ENCODE measurements at places on chromosomes 7 and 10. TPM values are rescaled to one million over a fixed set of nuclear protein-coding genes. Genes with fewer than 3 reads are reported as not detected.

Gene R3HCC1L
- 15.1 TPM for total RNA-seq

Gene COL26A1
- 0.21 TPM for total RNA-seq

Gene STEAP1B
- total RNA-seq = 9.4 TPM

Gene RBM48
- total RNA-seq = 10.0 TPM

DNA sequence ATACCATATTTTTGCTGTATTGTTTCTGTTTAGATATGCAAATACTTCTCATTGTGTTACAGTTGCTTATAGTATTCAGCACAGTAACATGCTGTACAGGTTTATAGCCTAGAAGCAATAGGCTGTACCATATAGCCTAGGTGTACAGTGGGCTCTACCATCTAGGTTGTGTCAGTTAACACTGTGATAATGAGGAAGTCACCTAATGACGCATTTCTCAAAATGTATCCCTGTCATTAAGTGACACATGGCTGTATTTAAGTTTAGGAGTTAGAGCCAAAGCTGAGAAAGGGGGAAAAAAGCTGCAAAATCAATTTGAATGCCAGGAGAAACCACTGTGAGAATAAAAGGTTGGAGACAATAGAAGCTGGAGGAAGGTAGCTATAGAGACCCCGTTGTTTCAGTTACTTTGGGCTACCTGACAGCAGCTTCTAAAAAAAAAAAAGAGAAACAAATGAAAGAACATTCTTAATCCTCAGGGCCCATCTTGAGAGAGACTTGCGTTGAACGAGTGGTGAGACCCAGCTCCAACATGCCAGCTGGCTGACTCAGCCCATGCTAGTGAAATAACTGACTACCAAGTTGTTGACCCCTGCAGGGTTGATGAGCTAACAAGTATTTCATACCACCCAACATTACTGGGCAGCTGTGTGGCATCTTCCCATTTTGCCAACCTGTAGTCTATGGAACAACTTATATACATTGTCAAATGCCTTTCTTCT lies 8.7 kb downstream of the STARD3NL start:
- no peak overlapping the region for H3K4me3 ChIP-seq
- H3K27ac ChIP-seq = no peak overlapping the region
- H3K36me3 ChIP-seq = no peaks in the 10 kb centered on the region
- DNase-seq = no peak
- H3K4me1 ChIP-seq = no peaks in the 10 kb centered on the region

GRCh38 chr7:291373-292092 lies 1.6 kb downstream of the FOXL3 start:
- H3K27me3 ChIP-seq = peaks cover 3% of the 10 kb centered on the region
- H3K36me3 ChIP-seq = no peaks in the 10 kb centered on the region
- H3K4me3 ChIP-seq = no peak overlapping the region
- H3K27ac ChIP-seq = no peak overlapping the region
- H3K4me1 ChIP-seq = no peaks in the 10 kb centered on the region

DNA sequence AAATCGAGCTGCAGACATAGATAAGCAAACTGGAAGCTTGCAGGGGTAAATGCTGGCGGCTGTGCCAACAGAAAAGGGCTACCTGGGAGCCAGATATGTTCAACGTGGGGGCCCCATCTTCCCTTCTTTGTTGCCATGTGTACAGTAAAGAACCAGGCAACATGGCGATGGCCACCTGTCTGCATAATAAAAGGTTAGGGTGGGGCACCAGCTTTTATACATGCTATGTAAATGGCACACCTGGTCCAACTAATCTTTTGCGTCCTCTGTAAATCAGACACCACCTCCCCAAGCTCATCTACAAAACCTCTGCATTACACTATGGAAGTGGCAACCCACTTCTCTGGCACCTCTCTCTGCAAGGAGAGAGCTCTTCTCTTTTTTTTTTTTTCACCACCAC lies 13.9 kb downstream of the BUD31 start:
- no peak overlapping the region for H3K4me3 ChIP-seq
- no peak overlapping the region for H3K27ac ChIP-seq
- no peaks in the 10 kb centered on the region for H3K27me3 ChIP-seq
- no peaks in the 10 kb centered on the region for H3K4me1 ChIP-seq

DNA sequence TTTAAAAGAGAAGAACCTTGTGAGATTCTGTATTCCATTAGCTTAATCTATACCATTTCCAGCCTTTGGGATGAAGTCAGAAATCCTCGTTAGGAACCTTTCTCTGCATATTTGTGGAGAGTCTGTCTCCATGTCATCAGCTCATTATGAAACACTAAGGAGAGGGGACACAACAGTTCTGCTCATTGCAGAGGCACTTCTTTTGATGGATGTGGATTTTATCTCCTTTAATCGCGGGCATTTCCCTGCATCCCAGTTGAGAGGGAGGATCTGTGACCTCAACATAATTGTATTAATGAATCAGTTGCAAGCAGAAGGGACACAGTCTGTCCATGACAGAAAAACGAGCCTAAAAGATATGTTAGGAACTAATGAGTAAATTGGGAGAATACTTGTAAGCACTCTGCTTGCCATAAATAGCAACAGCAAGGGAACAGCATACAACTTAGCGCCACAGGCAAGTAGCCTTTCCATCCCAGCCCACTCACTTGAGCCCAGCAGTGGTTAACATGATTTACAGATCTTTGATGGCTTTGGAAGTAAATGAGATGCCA lies 37.9 kb downstream of the SORCS1 start:
- H3K27me3 ChIP-seq = no peaks in the 10 kb centered on the region
- no peak overlapping the region for H3K27ac ChIP-seq
- DNase-seq = no peak
- no peaks in the 10 kb centered on the region for H3K4me1 ChIP-seq
- no peak overlapping the region for H3K4me3 ChIP-seq

DNA sequence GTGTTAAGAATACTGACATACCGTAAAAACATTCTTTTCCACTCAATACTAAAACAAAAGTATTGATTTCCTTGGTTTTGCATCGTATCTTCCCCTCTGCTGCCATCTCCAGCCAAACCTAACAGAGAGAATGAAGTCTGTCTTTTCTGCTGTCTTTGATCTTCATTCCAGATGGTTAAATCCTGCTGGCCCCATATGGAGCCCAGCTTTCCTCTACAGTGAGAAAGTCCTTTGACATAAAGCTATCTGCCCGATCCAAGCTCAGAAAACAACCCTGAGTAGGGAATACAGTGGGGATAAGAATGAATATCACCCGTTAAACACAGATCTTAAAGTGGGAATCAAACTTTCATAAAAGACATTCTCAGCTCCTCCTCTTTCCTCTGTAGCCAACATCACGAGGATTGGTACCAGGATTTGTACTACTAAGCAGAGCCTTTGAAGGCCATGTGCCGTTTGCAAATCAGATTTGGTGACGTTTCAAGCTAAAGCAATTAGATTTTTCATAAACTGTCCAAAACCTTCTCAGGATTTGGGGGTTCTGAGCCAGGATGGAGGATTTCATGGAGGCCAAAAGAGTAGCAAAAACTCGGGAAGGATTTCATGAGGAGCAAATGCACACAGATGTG lies 30.8 kb upstream of the GPAM start:
- H3K4me1 ChIP-seq = no peaks in the 10 kb centered on the region
- no peak for DNase-seq
- H3K27me3 ChIP-seq = no peaks in the 10 kb centered on the region
- no peak overlapping the region for H3K4me3 ChIP-seq
- no peaks in the 10 kb centered on the region for H3K36me3 ChIP-seq

DNA sequence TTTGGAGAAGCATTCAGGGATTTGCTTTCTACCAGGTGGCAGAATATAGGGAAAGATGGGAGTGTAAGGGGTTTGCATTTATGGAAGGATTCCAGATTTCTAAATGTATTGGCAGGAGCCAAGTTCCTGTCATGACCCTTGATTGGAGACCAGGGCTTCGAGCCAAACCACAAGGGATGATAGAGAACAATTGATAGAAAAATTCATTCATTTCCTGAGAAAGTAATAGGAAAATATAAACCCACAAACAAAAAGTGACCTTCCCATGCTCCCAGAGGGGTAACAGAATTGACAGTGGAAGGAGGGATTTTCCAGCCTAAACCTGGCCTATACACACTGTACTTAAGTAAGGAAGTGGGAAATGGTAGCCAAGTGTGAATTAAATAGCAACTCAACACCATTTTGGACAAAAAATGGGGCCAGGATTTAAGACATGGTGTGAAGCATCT lies 22.4 kb upstream of the IFIT2 start:
- H3K36me3 ChIP-seq = no peaks in the 10 kb centered on the region
- H3K4me1 ChIP-seq = no peaks in the 10 kb centered on the region
- H3K27ac ChIP-seq = peak overlapping the region; percentile 98
- DNase-seq = no peak
- no peak overlapping the region for H3K4me3 ChIP-seq

DNA sequence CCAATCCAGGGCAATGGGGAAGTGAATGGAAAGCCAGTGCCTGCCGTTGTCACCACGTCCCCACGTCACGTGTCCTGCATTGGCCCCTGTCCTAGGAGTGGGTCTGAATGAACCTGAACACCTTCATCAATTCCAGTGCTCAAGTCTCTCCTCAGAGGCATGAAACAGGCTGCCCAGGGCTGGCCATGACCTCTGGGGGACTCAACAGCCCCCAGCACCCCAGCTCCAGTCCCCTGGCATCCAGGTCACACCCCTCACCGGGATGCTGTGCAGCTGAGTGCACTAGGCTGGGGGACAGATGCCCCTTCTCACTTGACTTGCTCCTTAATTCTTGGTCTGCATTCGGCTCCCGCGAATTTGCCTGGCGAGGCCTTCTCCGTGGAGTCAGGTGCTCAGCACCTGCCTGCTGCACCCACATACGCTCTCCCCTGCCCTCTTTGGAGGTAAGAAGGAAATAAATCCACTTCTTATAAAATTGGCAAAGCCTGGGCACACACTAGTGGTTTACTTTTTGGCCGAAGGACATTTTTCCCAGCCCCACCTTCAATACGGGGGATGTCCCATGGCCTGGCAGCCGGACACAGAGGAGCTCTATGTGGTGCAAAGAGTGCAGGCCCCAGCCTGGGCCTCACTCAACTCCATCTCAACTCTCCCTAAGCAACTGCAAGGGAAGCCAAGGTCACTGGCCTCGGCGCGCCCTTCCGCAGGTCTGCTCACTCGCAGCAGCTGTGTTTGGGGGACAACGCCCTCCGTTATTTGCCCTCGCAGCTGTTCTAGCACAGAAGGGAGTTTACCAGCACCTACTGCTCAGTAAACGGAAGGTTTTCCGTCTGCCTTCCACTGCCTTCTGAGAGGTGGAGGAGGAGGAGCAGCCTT lies 77.6 kb upstream of the SHH start:
- no peaks in the 10 kb centered on the region for H3K36me3 ChIP-seq
- H3K27me3 ChIP-seq = no peaks in the 10 kb centered on the region
- H3K27ac ChIP-seq = no peak overlapping the region
- H3K4me3 ChIP-seq = no peak overlapping the region

- H3K4me3 ChIP-seq = no peak overlapping the region
- no peak overlapping the region for H3K27ac ChIP-seq
- H3K27me3 ChIP-seq = no peaks in the 10 kb centered on the region
- DNase-seq = no peak
- no peaks in the 10 kb centered on the region for H3K4me1 ChIP-seq
These were observed 218.6 kb downstream of the ZNF33B start for GRCh38 chr10:42419789-42420188.

DNA sequence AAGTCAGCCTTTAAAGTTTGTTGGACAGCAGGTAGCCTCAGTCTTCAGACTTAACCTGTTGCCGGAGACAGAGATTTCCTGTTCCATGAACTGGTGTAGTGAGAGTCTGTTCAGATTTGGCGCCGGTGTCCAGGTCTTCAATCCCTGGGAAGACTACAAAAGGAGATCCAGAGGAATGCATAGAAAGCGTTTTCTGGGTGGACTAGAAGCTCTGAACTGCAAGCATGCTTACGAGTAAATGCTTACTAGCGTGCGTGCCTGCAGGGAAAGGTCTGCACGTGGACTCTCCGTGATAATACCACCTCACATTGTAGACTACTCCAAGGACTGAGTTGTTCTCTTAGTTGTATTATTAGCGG lies 878 bp downstream of the GLRX3 start:
- no peak overlapping the region for H3K27ac ChIP-seq
- H3K27me3 ChIP-seq = no peaks in the 10 kb centered on the region
- H3K36me3 ChIP-seq = peaks cover under 1% of the 10 kb centered on the region
- H3K4me1 ChIP-seq = peaks cover 32% of the 10 kb centered on the region
- DNase-seq = no peak

DNA sequence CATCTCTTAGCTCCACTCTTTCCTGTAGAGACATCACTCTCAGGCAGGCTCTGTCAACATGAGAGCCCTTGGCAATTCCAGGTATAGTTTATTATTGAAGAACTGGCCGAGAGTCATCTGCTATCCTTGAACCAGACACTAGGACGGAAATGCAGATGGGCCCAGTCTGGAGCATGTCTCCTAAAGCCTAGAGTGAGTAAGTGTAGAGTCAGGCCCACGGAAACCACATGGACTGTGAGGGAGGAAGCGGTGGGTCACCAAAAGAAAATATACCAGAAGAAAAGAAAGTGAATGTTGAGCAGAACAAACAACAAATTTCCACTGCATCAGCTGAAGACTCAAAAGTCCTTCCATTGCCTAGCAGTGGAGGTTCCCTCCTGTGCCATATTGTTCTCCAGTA lies 15.7 kb upstream of the RELN start:
- H3K4me3 ChIP-seq = no peak overlapping the region
- no peaks in the 10 kb centered on the region for H3K4me1 ChIP-seq
- DNase-seq = no peak
- no peak overlapping the region for H3K27ac ChIP-seq
- H3K36me3 ChIP-seq = no peaks in the 10 kb centered on the region
- no peaks in the 10 kb centered on the region for H3K27me3 ChIP-seq

DNA sequence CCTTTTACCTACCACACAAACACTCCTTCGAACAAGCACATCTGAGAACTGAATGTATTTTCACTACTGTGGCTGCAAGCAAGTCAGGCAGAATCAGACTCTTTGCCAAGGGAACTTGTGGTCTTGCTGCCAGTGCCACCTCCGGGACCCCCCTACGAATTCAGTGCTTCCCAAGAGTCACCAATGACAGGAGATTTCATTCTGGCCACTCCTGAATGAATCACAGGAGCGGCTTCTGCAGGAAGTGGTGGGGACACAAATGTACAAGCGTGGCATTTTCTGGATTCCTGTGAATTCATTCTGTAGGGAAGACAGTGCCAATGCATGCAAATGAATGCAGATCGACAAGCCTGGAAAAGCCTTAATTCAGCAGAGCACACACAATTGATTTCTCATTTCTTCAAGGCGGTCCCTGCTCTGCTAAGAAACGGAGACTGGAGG lies 161.2 kb downstream of the CAMK1D start:
- no peak overlapping the region for H3K27ac ChIP-seq
- H3K4me3 ChIP-seq = no peak overlapping the region
- H3K27me3 ChIP-seq = no peaks in the 10 kb centered on the region
- H3K4me1 ChIP-seq = no peaks in the 10 kb centered on the region
- no peak for DNase-seq
- H3K36me3 ChIP-seq = no peaks in the 10 kb centered on the region

- no peaks in the 10 kb centered on the region for H3K27me3 ChIP-seq
- H3K4me1 ChIP-seq = peaks cover 13% of the 10 kb centered on the region
- DNase-seq = no peak
- H3K36me3 ChIP-seq = no peaks in the 10 kb centered on the region
These were observed 259.9 kb downstream of the ZEB1 start for GRCh38 chr10:31578951-31579350.

GRCh38 chr10:24866604-24867583 lies 85.5 kb downstream of the PRTFDC1 start:
- peak overlapping the region; percentile 26 for H3K4me3 ChIP-seq
- H3K36me3 ChIP-seq = no peaks in the 10 kb centered on the region
- no peaks in the 10 kb centered on the region for H3K4me1 ChIP-seq
- DNase-seq = peak; percentile 35
